Activated effector memory CD4-positive, alpha-beta T cell treated with Interleukin-2 at 50 U/mL for 16 hours (primary cell): ENCODE measurements at places on chromosomes 6 and 20.

GRCh38 chr6:45984788-45985425 lies 30.8 kb downstream of the CLIC5 start:
- DNase-seq, result no peak

DNA sequence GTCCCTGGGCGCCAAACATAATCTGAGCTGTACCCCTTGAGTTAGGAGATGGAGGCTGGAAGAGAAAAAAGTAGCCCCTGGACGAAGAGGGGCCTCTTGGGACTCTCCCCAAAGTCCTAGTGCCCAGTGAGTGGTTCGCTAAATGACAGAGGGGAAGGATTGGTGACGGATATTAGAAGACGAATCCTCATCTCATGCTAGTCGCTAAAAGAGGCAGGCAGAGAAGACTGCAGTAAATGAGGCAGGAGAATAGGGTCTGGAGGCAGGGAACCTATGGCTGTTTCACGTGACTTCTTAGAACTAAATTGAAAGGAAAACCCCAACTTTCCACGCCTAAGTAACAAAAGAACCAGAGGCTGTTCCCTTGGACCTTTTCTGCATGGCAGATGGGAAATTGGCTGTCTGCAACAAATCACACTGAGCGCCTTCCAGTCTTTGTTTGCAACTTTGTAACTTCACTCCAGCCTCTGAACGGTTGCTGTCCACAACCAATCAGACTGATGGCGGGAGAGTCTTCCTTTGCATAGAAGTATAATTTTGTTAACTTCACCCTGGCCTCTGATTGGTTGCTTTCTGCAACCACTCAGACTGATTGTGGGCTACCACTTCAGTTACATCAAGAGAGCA lies 731 bp upstream of the RBL1 start:
- no peak for DNase-seq

- DNase-seq, result no peak
Measured at GRCh38 chr6:132972971-132973370, 158.6 kb downstream of the RPS12 start.

GRCh38 chr20:51554538-51555165 lies 12.1 kb upstream of the NFATC2 start:
- no peak for DNase-seq
